ENCODE measurements at places on chromosomes 11 and 22. TPM values are rescaled to one million over a fixed set of nuclear protein-coding genes. Genes with fewer than 3 reads are reported as not detected.

- DNase-seq = no peak
Observed at GRCh38 chr11:106152824-106153223, 75.4 kb downstream of the AASDHPPT start.

- no peak for DNase-seq
Observed at GRCh38 chr11:74418509-74418895, 20.3 kb upstream of the PGM2L1 start.

DNA sequence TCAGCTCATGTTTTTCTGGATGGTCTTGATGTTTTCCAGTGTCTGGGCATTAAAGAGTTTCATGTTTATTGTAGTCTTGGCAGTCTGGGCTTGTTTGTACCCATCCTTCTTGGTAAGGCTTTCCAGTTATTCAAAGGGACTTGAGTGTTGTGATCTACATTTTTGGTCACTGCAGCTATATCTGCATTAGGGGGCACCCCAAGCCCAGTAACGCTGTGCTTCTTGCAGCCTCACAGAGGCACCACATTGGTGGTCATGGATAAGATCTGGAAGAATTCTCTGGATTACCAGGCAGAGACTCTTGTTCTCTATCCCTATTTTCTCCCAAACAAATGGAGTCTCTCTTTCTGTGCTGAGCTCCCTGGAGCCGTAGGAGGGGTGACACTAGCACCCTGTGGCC is 451.5 kb upstream of the FAT3 start:
- DNase-seq = peak; percentile 57

OR4B1 gene
- not detected for total RNA-seq

DNA sequence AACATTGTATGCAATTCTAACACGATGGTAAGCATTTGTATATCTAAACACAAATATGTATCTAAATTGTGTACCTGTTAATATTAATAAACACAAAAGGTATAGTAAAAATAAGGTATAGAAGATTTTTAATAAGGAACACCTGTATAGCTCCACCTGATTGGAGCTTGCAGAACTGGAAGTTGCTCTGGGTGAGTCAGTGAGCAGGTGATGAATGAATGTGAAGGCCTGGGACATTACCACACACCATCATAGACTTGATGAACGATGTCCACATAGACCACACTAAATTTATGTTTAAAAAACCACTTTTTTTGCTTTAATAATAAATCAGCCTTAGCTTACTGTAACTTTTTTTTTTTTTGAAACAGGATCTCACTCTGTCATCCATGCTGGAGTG is 97.6 kb upstream of the CLMP start:
- no peak for DNase-seq

Data from Caco-2 (cell line).